GM23248 (cell line): ENCODE measurements at places on chromosomes 4 and X. TPM values are rescaled to one million over a fixed set of nuclear protein-coding genes. Genes with fewer than 3 reads are reported as not detected.
A peak's percentile ranks its signal among the peaks of the same experiment; 100 is the strongest.

The UGT2A1 gene
- not detected in 2 replicates for total RNA-seq

The KLHL4 gene
- 0.11 TPM in 1 of 2 replicates, not detected in the other for total RNA-seq

The ZCCHC13 gene
- total RNA-seq: not detected in 2 replicates

The ANOS1 gene
- not detected in 2 replicates for total RNA-seq

- DNase-seq: no peak
- H3K27ac ChIP-seq: no peak overlapping the region
- H3K4me1 ChIP-seq: peaks cover 17% of the 10 kb centered on the region
- no peaks in the 10 kb centered on the region for H3K36me3 ChIP-seq
- H3K27me3 ChIP-seq: no peaks in the 10 kb centered on the region
These were observed 339.2 kb upstream of the GATB start for GRCh38 chr4:152099981-152100378.

GRCh38 chr4:34619531-34620162 lies 1624.7 kb downstream of the ARAP2 start:
- no peaks in the 10 kb centered on the region for H3K36me3 ChIP-seq
- no peak overlapping the region for H3K4me3 ChIP-seq
- H3K4me1 ChIP-seq: no peaks in the 10 kb centered on the region
- no peak overlapping the region for H3K27ac ChIP-seq
- DNase-seq: no peak
- no peaks in the 10 kb centered on the region for H3K27me3 ChIP-seq

GRCh38 chrX:40845331-40845911 lies 110.1 kb upstream of the MED14 start:
- H3K4me1 ChIP-seq: peaks cover 19% of the 10 kb centered on the region
- no peaks in the 10 kb centered on the region for H3K36me3 ChIP-seq
- peak overlapping the region; percentile 49; the same call in 1 of the 2 replicates for H3K4me3 ChIP-seq
- H3K27ac ChIP-seq: peak overlapping the region; percentile 96
- no peaks in the 10 kb centered on the region for H3K27me3 ChIP-seq
- DNase-seq: peak; percentile 94

GRCh38 chrX:10045327-10046000 lies 78.3 kb downstream of the CLDN34 start:
- H3K27me3 ChIP-seq: no peaks in the 10 kb centered on the region
- no peak for DNase-seq
- H3K27ac ChIP-seq: no peak overlapping the region
- H3K4me3 ChIP-seq: no peak overlapping the region
- H3K4me1 ChIP-seq: peaks cover 10% of the 10 kb centered on the region; the same call in 1 of the 2 replicates

DNA sequence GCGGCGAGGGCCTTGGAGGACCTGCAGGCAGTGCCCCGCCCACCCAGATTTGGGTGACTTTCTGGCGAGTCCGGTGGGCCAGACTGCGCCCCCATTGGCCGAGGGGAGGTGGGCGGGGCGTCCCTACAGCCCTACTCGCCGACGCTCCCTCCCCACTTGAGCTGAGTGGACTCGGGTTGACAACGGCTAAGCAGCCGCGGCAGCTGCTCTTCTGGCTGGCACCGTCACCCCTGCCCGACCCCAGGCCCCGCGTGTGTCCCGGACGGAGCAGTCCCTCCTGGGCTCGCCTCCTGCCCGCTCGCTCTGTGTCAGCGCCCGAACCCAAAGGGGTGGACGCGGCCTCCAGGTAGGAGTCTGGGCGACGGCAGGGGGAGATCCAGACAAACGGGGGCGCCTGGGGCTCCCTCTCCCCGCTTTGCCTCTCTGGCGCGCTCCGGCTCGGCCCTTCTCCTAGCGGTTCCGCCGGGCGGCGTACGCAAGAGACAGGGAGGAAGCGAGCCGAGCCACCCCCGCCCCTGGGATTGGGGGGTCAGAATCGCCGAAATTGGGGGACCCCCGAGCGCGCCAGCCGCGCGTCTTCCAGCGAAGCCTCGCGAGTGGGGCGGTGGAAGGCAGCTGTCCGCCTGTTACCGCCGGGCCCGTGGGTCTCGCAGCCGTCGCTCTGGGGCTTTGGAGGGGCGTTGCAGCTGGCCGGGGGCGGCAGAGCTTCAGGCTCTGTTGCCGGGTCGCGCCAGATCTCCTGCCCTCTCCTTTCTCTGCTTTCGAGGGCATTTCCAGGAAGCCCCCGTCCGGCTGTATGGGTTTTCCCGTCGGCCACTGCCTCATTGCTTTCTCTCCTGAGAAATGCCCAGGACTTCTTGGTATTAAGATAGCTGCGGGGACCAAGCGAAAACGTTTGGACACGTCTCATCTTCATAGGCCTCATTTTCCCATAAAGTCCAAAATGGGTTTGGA lies 46.3 kb downstream of the STARD8 start:
- peak; percentile 73 for DNase-seq
- 0 out of 2 replicates have a peak, but pooled peaks cover 7% of the 10 kb centered on the region for H3K4me1 ChIP-seq
- no peak overlapping the region for H3K27ac ChIP-seq
- no peaks in the 10 kb centered on the region for H3K36me3 ChIP-seq

DNA sequence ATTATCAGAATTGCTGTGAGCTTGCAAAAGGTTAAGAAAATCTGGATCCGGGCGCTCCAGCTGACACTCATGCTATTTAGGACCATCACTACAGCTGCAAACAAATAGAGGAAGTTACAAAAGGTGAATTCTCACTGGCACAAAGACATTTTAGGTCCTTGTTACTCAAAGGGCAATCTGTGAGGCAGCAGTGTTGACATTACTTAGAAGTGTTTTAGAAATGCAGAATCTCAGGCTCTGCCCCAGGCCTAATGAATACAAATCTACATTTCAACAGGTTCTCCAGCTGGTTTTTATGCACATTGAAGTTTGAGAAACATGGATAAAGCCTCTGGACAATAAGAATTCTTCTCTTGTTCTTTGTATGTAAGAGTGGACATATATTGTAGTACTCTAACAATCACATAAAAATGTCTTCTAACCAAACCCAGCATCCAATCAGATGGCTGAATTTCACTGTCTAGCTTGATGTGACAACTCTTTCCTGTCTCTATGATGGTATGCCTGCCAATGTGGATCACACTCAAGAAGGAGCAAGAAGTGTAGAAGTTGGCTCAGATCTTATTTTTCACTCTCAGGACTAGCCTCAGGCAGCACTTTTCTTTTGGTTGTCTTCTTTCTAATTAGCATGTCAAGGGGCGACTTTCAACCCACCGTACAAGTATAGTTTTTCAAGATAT lies 18.8 kb downstream of the SLC7A11 start:
- H3K36me3 ChIP-seq: peaks cover 37% of the 10 kb centered on the region
- no peaks in the 10 kb centered on the region for H3K27me3 ChIP-seq
- no peak for DNase-seq
- peak overlapping the region; percentile 68; the same call in 1 of the 2 replicates for H3K27ac ChIP-seq

DNA sequence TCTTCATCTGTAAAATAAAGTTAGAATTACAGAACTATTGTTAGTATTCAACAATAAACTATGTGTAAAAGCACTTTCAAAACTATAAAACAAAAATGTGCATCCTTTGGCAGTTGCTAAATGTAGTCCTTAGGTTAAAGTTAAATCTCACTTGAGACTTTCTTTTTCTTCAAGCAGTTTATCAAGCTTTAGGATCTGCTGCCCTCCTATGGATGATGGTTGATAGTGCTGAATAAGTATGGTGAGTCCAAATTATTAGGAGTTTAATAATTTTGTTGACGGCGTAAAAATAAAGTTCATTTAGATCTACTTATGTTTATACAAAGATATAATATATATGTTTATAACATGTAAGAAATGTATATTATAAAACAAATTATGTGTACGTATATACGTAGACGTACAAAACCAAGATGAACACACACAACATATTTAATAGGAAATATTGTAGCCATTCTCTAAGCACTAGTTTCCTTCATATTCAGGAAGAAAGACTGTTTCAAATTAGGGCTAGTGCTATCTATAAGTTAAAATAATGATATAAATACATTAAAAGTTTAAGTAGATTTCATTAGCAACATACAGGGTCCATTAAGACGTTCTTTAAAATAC lies 22.3 kb downstream of the UGT2A2 start:
- peak; percentile 55 for DNase-seq
- no peak overlapping the region for H3K27ac ChIP-seq
- no peaks in the 10 kb centered on the region for H3K36me3 ChIP-seq
- no peaks in the 10 kb centered on the region for H3K27me3 ChIP-seq

- no peak for DNase-seq
- H3K4me3 ChIP-seq: no peak overlapping the region
- H3K27ac ChIP-seq: no peak overlapping the region
- H3K27me3 ChIP-seq: 0 out of 2 replicates have a peak, but pooled peaks cover 7% of the 10 kb centered on the region
These were observed 37.7 kb upstream of the TET2 start for GRCh38 chr4:105108971-105109370.

DNA sequence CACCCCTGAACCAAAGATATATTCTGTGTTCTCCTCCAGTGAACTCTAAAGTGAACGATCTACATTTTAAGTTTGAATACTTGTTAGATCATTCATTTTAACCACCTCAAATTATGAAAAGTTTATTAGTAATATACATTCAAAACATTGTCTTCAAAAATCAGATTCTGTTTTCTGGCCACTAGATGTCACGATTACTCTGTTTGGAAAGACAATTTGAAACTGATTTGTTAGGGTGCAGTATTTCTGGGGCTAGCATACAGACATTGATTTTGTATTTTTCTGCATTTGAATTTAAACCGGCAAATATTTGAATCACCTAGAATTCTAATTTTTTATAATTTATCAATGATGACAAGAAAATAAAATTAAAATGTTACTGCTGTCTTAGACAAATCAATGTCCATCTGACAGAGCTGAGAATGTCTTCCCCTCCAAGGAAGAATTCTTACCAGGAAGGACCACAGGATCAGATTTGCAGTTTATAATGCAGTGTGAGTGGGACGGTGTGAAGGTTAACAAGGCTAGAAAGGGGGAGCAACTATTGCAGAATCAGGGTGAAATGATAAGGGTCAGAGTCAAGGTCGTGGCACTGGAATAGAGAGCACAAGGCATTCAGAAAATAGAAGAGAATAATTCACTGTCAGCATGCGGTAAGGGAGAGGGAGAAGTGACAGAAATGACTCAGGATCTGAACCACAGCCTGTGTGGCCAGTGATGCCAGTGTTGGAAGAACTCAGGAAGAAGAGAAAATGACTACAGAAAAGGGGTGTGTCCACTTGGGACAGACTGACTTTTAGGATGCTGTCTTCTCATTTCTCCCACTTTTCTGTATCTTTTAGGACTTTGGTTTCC lies 91.6 kb downstream of the ANXA10 start:
- peak; percentile 61 for DNase-seq
- H3K27ac ChIP-seq: no peak overlapping the region
- no peak overlapping the region for H3K4me3 ChIP-seq
- no peaks in the 10 kb centered on the region for H3K36me3 ChIP-seq
- no peaks in the 10 kb centered on the region for H3K27me3 ChIP-seq

GRCh38 chrX:134691453-134691852 lies 33.2 kb upstream of the PLAC1 start:
- H3K27ac ChIP-seq: no peak overlapping the region
- peaks cover 52% of the 10 kb centered on the region for H3K4me1 ChIP-seq
- no peaks in the 10 kb centered on the region for H3K27me3 ChIP-seq
- no peak overlapping the region for H3K4me3 ChIP-seq
- no peak for DNase-seq

DNA sequence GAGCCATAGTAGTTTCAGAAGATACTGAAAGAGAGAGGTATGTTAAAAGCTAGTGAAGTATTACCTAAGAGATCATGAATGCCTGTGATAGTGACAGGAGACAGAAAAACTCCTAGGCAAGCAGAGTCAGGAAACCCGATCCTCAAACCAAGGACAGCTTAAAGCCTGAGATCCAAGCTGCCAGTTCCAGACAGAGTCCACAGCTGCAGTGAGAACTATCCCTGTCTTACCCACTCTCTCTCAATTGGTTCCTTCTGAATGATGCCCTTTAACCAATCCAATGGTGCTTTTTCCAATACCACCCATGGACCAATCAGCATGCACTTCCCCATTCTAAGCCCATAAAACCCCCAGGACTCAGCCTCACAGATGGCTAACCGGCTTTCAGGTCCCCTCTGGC lies 90.4 kb upstream of the PCDH10 start:
- no peaks in the 10 kb centered on the region for H3K36me3 ChIP-seq
- H3K4me3 ChIP-seq: no peak overlapping the region
- H3K4me1 ChIP-seq: no peaks in the 10 kb centered on the region
- DNase-seq: no peak
- no peaks in the 10 kb centered on the region for H3K27me3 ChIP-seq

- H3K27me3 ChIP-seq: peaks cover 40% of the 10 kb centered on the region
- H3K4me1 ChIP-seq: no peaks in the 10 kb centered on the region
- H3K27ac ChIP-seq: no peak overlapping the region
- H3K4me3 ChIP-seq: no peak overlapping the region
- H3K36me3 ChIP-seq: no peaks in the 10 kb centered on the region
These were observed 4.7 kb upstream of the LRAT start for GRCh38 chr4:154739111-154739510.

DNA sequence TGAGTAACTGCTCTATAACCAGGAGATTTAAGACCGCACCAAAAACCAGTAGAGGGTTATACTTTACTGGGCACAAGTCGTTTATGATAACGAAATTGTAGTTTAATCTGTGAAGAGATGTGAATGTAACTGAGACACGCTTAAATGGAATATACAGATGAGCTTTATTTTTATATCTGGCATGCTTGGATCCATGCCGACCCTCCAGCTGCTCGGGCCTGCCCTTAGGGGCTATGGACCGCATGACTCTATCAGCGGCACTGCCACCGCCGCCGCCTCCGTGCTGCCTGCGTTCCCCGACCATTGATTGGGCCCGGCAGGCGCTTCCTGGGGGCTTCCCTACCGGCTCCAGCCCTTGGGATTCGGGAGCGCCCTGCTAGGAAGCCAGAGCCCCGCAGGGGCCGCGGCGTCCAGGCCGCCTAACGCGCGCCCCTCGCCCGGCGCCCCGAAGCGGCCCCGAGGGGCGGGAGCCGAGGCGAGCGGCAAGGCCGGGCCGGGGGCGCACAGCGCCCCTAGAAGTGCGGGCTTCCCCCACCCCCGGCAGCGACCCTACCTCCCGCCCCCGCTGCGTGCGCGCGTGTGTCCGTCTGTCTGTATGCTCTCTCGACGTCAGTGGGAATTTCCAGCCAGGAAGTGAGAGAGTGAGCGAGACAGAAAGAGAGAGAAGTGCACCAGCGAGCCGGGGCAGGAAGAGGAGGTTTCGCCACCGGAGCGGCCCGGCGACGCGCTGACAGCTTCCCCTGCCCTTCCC lies at the start of gene NFKB1:
NFKB1 (plus strand) TSS at position 664 of the 751 bp plus-strand sequence. CDS start 24,160 bp downstream, outside the sequence.
- H3K27me3 ChIP-seq: no peaks in the 10 kb centered on the region
- peak within 1 kb of the TSS; percentile 99 for H3K4me3 ChIP-seq
- peak; percentile 80 for DNase-seq
- H3K27ac ChIP-seq: peak within 1 kb of the TSS; percentile 93

DNA sequence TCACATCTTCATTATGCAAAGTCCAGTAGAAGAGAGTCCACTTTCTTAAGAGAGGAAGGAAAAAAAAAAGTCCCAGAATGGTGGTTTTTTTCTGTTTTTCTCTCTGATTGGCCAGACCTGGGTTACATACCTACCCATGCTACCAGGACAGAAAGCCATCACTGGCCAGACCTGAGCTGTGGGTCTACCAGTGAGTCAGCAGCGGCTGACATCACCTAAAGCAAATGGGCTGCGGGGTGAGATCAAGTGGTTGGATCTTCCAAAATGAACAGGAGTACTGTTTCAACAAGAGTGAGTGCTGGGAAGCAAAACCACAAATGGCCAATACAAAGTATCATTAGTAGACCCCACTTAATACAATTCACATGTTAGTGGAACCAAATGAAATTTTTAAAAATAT lies 1.6 kb upstream of the NDST3 start:
- no peak for DNase-seq
- H3K36me3 ChIP-seq: no peaks in the 10 kb centered on the region
- no peak overlapping the region for H3K4me3 ChIP-seq
